Natural killer cell treated with Interleukin-12 subunit alpha and Interleukin-12 subunit beta and Interleukin-15 and Interleukin-18, amount 100 ng/mL, for 72 hours (primary cell): ENCODE measurements at places on chromosomes 5 and 9. TPM values are rescaled to one million over a fixed set of nuclear protein-coding genes. Genes with fewer than 3 reads are reported as not detected.

The KCTD16 gene
- not detected for total RNA-seq

The ALDH1A1 gene
- not detected for total RNA-seq

The CNTFR gene
- not detected for total RNA-seq

The IL5 gene
- 7.2 TPM for total RNA-seq

The SAXO1 gene
- not detected for total RNA-seq
